ENCODE measurements at places on chromosomes 7 and 10.
A peak's percentile ranks its signal among the peaks of the same experiment; 100 is the strongest.

DNA sequence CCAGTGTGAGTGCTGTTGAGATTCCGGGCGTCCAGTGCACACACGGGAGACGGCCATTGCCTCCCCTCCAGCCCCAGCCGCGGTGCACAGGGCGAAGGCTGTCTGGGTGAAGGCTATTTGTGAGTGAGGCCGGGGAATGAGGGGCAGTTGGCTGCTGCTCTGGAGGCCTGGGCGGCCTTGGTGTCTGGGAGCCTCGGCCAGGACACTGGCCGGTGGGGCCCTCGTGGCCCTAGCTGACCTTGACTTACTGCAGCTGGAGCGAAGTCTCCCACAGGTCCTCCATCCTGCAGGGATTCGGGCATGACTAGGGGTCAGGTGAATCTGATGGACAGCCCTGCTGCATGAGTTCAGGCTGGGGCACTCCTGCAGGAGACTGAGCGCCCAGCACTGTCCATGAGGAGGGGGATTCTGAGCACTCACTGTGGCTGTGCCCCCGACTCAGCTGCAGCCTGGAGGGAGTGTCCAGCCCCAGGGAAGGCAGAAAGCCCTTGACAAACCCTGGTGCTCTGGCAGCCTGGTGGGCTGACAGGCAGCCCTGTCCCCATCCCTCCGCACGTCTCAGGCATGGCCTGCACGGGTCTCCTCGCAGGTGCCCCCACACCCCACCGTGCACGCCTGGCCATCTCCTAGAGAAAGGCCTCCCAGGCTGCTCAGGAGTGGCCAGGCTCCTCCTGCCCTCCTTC is 52.7 kb upstream of the FAM20C start:
- no peak for DNase-seq

GRCh38 chr7:135369405-135369804 is 135.8 kb downstream of the STRA8 start:
- DNase-seq: no peak

GRCh38 chr10:61973906-61974305 is 72.4 kb downstream of the ARID5B start:
- no peak for DNase-seq

- no peak for DNase-seq
These were observed 772 bp downstream of the HDAC9 start for GRCh38 chr7:18496341-18496700.

GRCh38 chr10:61898435-61898778 is 3.1 kb upstream of the ARID5B start:
- DNase-seq: no peak

GRCh38 chr7:108586274-108586710 is 16.6 kb downstream of the DNAJB9 start:
- no peak for DNase-seq

- peak; percentile 98 for DNase-seq
These were observed 19.3 kb downstream of the PPP1R3C start for GRCh38 chr10:91613411-91614187.

DNA sequence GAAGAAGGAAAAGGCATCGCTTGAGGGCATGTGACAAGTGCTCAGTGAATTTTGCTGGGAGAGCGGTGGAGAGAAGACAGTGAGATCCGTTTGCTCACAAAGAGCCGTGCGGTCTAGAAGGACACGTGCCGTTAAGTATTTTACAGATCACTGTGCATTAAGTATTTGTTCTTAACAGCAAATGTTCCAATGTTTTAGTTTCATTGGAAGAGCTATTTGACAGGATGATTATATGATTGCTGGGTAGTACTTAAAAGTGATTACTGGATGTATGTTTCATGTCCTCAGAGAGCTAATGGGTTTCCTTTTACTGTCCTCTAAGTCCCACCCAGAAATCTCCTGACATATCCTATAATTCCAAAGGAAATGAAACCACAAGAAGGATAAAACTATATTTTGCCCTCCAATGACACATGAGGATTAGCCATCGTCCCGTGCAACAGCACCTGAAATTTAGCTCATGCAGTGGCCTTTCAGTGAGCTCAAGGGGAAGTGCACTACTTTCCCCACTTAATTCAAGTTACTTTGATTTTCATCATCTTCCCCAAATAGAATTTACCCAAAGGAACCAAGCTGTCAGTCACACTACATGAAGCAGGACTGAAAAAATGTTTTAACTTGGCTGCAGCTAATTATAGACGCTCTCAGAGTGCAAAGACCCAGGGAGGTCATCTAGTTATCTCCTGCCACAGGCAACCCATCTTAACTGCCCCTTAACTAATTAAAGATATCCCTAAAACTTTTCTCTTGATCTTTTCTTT is 80.3 kb downstream of the KLF6 start:
- DNase-seq: no peak

DNA sequence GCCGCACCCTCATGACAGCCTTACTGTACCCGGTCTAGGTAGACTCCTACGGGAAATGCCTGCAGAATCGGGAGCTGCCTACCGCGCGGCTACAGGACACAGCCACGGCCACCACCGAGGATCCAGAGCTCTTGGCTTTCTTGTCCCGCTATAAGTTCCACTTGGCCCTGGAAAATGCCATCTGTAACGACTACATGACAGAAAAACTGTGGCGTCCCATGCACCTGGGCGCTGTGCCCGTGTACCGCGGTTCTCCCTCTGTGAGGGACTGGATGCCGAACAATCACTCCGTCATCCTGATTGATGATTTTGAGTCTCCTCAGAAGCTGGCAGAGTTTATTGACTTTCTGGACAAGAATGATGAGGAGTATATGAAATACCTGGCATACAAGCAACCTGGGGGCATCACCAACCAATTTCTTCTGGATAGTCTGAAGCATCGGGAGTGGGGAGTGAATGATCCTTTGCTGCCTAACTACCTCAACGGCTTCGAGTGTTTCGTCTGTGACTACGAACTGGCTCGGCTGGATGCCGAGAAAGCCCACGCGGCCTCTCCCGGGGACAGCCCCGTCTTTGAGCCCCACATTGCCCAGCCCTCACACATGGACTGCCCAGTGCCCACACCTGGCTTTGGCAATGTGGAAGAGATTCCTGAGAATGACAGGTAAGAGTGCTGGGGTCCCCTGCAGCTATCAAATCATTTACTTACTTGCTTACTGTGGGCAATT is 8.5 kb upstream of the CHCHD1 start:
- no peak for DNase-seq

GRCh38 chr10:112996462-112996861 is 46.4 kb downstream of the TCF7L2 start:
- no peak for DNase-seq

- no peak for DNase-seq
These were observed 1.2 kb downstream of the BTRC start for GRCh38 chr10:101355072-101355706.

DNA sequence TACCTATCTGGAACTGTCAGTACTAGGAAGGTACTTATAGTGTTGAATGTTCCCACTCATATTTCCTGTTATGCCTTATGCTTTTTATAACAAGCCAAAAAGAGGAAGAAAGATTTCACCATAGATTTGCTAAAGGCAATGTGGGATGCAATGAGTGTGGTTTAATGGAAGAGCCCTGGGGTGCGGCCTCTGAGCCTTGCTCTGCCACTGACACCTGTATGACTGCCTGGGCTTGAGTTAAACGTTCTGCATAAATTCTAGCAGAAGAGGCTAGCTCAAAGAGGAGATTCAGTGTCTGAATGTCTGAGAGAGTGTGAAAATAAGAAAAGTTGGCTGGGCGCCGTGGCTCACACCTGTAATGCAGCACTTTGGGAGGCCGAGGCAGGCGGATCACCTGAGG is 143.8 kb downstream of the TPST1 start:
- no peak for DNase-seq

DNA sequence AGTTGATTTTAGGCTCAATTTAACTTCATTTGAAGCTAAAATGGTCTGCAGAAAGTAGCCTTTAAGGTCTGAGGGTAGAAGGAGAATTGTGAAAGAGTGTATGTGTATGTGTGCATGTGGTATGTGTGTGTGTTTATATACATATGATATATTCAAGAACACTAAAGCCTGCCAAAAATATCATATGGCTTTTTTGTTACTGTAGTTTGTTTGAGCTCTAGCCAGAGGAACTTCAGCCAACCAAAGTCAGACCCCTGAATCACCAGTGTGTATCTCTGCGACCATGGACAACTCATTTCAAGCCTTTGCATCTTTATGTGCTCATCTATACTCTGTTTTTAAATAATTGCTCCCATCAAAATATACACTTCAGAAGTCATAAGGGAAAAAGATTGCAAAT is 58.4 kb upstream of the HDAC9 start:
- no peak for DNase-seq

GRCh38 chr10:130021383-130021950 is 57.4 kb upstream of the EBF3 start:
- DNase-seq: peak; percentile 72

DNA sequence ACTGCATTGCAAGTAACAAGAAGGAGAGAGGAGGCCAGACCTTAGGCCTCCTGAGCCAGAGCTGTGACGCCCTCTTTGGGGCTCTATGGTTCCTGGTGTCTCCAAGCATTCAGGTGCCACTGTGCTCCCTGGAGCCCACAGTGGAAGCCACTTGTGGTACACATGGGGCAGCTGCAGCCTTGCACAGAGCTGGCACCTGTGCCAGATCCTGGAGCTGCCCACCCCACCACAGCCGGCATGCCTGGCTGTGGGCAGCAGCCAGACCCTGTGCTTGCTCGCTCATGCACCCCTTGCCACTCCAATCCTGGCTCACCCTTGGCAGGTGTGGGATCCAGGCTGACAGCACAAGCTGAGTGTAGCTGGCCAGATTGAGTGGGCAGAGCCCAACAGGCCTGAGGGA is 173.8 kb upstream of the SMIM30 start:
- DNase-seq: no peak

DNA sequence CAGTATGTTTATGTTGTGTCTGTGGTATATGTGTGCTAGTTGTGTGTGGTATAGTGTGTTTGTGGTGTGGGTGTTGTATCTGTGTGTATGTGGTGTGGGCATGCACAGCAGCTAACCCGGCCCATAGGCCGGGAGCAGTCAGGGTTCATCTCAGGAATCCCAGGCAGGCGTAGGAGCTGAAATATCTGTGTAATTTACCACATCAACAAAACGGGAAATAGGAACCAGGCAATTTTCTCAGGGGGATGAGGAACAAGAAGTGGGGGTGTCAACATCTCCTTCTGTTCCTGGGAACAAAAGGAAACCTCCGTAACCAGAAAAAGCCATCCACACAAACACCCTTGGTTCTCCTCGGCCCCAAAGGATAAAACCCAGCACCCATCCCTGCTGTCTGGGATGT is 24.5 kb upstream of the ZNF488 start:
- no peak for DNase-seq

GRCh38 chr10:132258423-132258822 is 49.3 kb downstream of the STK32C start:
- no peak for DNase-seq

- no peak for DNase-seq
These were observed 6.5 kb downstream of the CHST12 start for GRCh38 chr7:2409745-2410414.

DNA sequence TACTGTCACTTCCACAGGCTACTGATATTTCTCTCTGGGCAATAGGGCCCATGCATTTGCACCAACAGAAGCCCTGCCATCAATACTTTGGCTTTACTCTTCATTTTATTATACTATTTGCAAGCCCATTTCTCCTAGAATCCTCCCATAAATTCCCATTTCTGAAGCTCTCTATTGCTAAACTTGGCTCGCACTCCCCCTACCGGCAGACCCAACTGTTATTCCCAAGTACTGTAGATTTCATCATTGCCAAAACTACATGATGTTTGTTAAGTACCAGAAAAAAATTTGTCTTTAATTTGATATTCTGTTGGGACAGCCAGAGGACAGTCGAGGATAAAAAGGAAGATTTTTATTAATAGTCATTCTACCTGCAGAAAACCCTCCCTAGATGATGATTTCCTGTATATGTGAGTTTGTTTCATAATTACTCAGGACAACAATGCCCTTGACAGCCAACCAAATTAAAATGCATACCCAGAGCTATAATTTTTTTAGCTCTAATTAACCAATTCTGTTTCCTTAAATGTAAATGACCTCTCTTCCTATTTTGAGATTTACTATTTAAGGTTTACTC is 298.6 kb downstream of the REEP3 start:
- peak; percentile 41 for DNase-seq

- DNase-seq: no peak
These were observed 72.4 kb downstream of the LMBR1 start for GRCh38 chr7:156820445-156821063.

DNA sequence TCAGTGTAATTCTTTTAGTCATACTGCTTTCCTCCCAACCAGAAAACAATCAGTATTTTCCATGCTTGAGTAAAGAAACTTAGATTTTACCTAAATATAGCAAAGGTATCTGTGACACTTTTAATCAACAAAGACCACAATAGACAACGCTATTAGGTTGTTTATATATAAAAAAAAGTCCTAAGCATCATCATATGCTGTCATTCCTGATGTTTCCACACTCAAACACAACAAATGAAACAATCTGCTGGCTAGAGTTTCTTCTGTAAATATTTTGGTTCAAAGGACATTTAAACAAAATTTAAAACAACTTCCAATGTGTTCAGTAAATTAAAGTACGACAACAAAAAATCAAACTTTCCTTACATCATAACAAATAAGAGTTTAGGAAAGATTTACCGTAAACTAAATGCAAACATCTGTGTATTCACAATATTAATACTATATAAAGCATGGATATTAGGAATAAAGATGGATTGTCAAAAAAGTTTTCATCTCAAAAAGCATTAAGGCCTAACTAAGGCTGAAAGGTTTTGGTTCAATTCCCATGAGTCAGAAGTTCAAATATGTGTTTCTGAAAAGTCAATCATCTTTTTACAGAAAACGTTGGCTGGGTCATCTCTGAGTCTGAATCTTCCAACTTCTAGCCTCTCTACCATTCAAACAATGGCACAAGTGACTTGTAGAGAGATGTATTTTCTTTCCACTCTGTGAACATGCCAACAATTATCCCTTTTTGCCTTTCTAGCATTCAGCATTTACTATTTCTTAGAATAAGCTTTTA is 157.1 kb downstream of the CRPPA start:
- no peak for DNase-seq

- DNase-seq: no peak
These were observed 293.4 kb upstream of the RNF32 start for GRCh38 chr7:156347132-156347531.

GRCh38 chr7:7181519-7182155 is 707 bp upstream of the C1GALT1 start:
- DNase-seq: no peak

DNA sequence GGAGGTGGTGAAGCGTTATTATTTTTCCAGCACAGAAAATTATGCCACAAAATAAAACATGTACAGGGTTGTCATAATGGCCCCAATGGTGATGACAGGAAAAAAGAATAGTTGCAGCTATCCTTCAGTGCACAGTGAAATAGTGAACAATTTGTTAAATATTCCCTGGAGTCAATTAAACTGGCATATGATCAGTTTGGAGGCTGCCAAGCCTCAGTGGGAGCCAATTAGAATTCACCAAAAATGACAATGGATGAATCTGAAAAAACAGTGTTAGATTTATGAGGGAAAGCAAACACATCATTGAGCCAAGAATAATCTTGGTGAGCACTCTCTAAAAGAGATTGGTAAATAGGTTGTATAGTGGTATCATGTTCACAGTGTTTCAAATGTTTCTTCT is 146.3 kb downstream of the OTUD1 start:
- DNase-seq: no peak

All from HFF-Myc (cell line).